Activated CD4-positive, CD25-positive, alpha-beta regulatory T cell treated with anti-CD3 and anti-CD28 coated beads, Interleukin-2, amount 50 U/mL, for 72 hours (primary cell): ENCODE measurements at places on chromosomes 1 and 21.

DNA sequence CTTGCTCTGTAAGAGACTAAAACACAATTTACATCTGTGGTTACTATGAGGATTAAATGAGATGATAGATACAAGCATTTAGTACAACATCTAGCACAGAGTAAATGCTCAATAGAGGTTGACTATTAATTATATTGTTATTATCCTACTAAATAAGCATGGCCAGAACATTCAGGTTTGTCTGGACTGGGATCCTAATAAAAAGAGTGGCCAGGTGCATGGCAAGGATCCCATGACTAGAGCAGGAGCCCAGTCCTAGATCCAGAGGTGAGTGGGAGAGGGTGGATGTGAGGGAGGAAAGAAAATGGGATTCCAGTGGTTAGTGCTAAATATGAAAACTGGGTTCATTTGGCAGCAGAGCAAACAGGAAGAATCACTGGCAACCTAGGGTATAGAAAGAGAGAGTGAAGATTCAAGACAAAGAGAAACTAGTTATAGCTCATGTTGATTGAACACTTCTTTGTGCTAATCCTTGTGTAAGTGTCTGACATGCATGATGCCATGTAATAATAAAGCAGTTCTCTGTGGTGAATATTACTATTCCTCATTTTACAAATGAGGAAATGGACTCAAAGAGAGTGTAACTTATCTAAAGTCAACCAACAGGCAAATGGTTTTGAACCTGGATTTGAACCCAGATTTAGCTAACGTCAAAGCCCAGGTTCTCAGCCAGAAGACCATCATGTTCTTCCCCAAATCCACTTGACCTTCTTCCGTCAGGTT lies 71.1 kb upstream of the FGGY start:
- no peak for DNase-seq

- no peak for DNase-seq
Observed at GRCh38 chr1:18176619-18177018, 69.0 kb downstream of the IGSF21 start.

DNA sequence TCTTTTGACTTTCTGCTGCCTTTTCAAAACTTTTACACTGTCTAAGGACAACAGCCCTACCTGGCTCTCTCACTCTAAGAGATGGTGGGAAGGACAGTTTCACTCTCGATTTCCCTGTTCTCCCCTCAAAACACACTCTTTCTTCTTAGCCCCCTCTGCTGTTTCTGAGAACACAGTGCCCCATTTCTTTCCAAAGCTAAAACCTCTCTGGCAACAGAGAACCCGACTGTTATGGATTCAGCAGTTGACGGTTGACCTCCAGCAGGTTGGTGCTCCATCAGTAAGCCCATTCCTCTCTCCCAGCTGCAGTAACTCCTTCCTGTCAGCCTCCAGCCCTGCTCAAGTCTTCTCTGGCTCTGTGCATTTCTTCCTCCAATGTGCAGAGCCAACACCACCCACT lies 88.2 kb upstream of the ABCD3 start:
- DNase-seq, result no peak

DNA sequence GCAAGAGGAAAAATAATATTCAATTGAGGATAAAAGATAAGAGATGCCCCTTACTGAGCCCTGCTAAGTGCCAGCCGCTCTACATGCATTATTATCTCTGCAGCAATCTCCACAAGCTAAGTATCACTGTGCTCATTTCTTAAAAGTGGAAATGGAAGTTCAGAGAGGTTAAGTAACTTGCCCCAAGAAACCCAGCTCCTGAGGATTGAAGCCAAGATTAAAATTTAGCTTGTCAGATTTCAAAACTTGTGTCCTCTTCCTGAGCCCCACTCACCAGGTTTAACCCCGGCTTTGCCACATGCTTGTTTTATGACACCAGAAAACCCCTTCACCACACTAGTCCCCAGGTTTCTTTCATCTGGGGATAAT lies 11.2 kb upstream of the PAX7 start:
- DNase-seq, result no peak

DNA sequence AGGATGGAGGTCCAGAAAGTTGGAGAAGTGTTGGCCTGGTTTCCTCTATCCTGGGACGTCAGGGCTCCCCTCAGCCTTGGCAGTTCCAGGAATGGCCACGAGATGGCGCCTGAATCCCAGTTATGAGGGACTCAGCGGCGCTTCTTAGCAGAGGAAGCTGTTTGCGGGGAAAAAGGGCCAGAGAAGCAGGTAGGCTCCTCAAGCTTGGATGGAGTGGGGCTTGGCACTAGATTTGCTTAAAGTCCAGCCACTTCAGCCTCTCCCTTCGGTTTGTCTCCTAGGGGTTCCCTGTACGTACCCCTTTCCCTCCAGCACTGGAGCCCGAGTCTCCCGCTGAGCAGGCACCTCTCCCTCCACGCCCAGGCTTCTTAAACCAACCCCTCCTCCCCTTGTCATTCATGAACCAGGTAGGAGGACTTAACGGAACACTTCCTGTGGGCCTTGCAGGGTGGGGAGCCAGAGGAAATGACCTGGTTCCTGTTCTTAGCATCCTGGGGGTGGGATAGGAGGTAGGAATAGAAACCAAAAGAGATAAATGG lies 32.0 kb upstream of the TENT5B start:
- peak; percentile 94 for DNase-seq

DNA sequence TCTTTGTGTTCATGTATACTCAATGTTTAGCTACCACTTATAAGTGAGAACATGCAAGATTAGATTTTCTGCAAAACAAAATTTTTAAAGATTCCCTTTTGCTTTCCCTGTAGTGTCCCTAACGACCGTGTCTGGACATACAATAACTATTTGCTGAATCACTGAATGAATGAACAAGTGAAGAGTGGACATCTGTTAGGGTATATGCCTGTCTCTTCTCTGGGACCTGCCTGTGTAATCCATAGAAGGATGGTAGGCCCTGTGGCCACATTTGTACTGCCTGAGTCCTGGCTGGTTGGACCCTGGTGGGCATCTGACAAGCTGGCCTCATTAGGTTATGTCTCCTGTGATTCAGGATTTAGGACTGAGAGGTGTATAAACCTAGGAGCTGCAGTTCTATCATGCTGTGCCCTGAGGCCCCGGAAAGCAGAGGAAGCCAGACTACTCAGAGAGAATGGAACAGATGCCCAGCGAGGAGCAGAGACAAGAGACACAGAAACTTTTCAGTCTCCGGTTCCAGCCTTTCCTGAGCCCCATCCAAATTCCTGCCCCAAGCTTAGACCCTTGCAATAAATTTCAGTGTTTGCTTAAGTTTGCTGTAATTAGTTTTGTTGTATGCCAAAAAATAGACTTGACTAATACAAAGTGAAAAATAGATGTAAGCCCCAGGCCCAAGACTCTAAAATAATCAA lies 7.5 kb upstream of the NCF2 start:
- no peak for DNase-seq
